ENCODE measurements at places on chromosomes 2 and 18. TPM values are rescaled to one million over a fixed set of nuclear protein-coding genes. Genes with fewer than 3 reads are reported as not detected.

HAT1 gene
- total RNA-seq: 26.5 TPM

LBX2 gene
- total RNA-seq: 1.5 TPM

TSPYL6 gene
- total RNA-seq: not detected

CRYBA2 gene
- total RNA-seq: not detected

IL1F10 gene
- not detected for total RNA-seq

FHOD3 gene
- total RNA-seq: 2.5 TPM

MAP2 gene
- total RNA-seq: 22.6 TPM

SEC11C gene
- 76.3 TPM for total RNA-seq

LNPK gene
- total RNA-seq: 32.3 TPM

FRZB gene
- total RNA-seq: 2.9 TPM

ITGA4 gene
- 24.0 TPM for total RNA-seq

NT5DC4 gene
- total RNA-seq: 0.53 TPM

ACKR3 gene
- total RNA-seq: 12.6 TPM

BIRC6 gene
- 88.3 TPM for total RNA-seq

IL36B gene
- not detected for total RNA-seq

SERPINB12 gene
- total RNA-seq: not detected

KRTCAP3 gene
- total RNA-seq: 18.8 TPM

SPDYA gene
- total RNA-seq: 1.9 TPM

CRYGB gene
- not detected for total RNA-seq

LRRTM4 gene
- 0.77 TPM for total RNA-seq

CPLX4 gene
- not detected for total RNA-seq

TCF4 gene
- total RNA-seq: 112 TPM

MDH1B gene
- total RNA-seq: 3.3 TPM

CTAGE1 gene
- total RNA-seq: not detected

SKOR2 gene
- total RNA-seq: not detected

RTP5 gene
- total RNA-seq: not detected

RNF144A gene
- 13.9 TPM for total RNA-seq

CFAP53 gene
- 3.7 TPM for total RNA-seq

SERPINB4 gene
- total RNA-seq: not detected

CNRIP1 gene
- 20.8 TPM for total RNA-seq

UGT1A9 gene
- not detected for total RNA-seq

ABCG8 gene
- not detected for total RNA-seq

PRSS56 gene
- total RNA-seq: not detected

EGR4 gene
- not detected for total RNA-seq

DSC3 gene
- 0.24 TPM for total RNA-seq

SCG2 gene
- 0.71 TPM for total RNA-seq

FNDC4 gene
- total RNA-seq: 1.6 TPM

KLHL14 gene
- 0.24 TPM for total RNA-seq

NLRC4 gene
- total RNA-seq: 24.4 TPM

ABCB11 gene
- 0.32 TPM for total RNA-seq

SLC9A2 gene
- 0.35 TPM for total RNA-seq

GALNT1 gene
- total RNA-seq: 57.2 TPM

KLHL30 gene
- 0.71 TPM for total RNA-seq

RAB11FIP5 gene
- total RNA-seq: 20.6 TPM

FEV gene
- not detected for total RNA-seq

RGPD4 gene
- total RNA-seq: not detected

MC5R gene
- not detected for total RNA-seq

CLASP1 gene
- 45.8 TPM for total RNA-seq

SRD5A2 gene
- total RNA-seq: 1.2 TPM

SLC9A4 gene
- total RNA-seq: not detected

CGREF1 gene
- 0.74 TPM for total RNA-seq

FBXO48 gene
- total RNA-seq: 2.3 TPM

BBS5 gene
- 7.0 TPM for total RNA-seq

CAPN14 gene
- 0.15 TPM for total RNA-seq

EVX2 gene
- total RNA-seq: not detected

ARL6IP6 gene
- 19.2 TPM for total RNA-seq

MAP3K19 gene
- 7.2 TPM for total RNA-seq

NPC1 gene
- 114 TPM for total RNA-seq

RETREG2 gene
- 82.3 TPM for total RNA-seq

UCN gene
- 4.0 TPM for total RNA-seq

Data from lower lobe of right lung (tissue), 2 donors.